ENCODE measurements at places on chromosomes 1 and 21.

GRCh38 chr1:39360731-39361130, 130.7 kb upstream of the BMP8A start:
- H3K27me3 ChIP-seq, result no peaks in the 10 kb centered on the region
- H3K27ac ChIP-seq, result no peak overlapping the region

DNA sequence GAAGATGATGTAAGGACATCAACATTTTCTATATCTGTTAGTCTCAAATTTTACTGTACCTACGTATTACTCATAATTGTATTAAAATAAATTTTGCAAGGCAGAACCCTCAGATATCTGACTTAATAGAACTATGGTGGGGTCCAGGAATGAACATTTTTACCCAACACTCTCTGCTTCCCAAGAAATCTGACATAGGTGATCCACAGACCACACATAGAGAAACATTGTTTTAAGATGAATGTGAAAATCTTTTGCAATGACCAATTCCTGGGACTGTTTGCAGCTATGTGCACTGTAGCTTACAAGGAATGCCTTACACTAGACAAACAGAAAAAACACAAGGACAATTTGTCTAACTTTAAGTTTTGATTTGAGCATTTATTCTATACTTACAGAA, 645.6 kb upstream of the ADGRL2 start:
- H3K36me3 ChIP-seq, result no peaks in the 10 kb centered on the region
- no peaks in the 10 kb centered on the region for H3K27me3 ChIP-seq
- no peaks in the 10 kb centered on the region for H3K4me1 ChIP-seq
- H3K27ac ChIP-seq, result no peak overlapping the region
- no peak overlapping the region for H3K4me3 ChIP-seq

DNA sequence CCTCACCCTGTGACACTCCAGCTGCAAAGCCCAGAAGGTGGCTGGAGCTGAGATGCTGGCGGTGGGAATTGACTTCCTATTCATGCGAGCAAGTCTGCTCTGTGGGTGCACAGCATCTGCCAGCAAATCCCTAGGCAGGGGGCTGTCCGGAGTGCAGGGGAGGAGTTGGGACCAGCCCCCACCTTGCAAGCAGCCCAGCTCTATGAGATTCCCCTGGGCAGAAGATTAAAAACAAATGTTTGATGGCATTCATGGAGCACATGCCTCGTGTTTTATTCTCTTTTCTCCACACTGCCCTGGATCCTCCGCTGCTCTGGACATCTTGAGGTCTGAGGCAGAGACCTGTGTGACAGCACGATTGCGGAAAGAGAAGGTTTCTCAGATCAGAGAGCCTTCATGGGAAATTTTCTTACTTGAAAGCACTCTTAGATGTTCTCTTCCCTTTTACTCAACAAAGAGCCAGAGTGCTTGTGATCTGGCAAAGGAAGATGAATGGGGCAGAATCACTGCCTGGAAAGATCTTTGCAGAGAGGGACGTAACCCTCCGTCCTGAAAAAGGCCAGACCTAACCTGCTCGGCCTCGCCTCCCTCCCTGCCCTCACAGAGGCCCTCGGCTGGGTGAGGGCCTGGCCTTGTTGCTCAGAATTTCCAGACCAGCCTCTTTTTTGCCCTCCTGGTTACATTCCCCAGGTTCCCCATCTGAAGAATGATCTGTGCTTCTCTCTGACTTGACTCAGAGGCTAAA, 597.1 kb downstream of the KIF26B start:
- H3K27me3 ChIP-seq, result no peaks in the 10 kb centered on the region
- peak overlapping the region; percentile 61 for H3K27ac ChIP-seq
- DNase-seq, result no peak
- peaks cover 3% of the 10 kb centered on the region for H3K36me3 ChIP-seq

DNA sequence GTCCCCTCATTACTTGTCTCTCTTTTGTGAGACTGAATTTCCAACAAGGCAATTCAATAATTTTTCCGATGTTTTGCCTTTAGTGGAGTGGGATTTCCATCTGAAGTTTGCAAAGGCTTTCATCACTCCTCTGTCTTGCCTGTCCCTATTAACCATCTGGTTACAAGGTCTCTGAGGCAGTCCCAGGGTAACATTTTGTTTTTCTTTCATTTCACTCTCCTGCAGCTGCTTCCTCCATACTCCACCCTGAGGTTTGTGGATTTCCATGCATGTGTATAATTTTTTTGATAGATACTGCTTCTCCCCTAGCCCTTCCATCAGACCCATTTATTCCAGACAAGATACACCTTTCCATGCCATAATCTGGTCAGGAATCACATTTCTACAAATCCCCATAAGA, 366.8 kb downstream of the PTBP2 start:
- no peaks in the 10 kb centered on the region for H3K27me3 ChIP-seq
- no peak for DNase-seq
- no peak overlapping the region for H3K27ac ChIP-seq
- no peak overlapping the region for H3K4me3 ChIP-seq
- no peaks in the 10 kb centered on the region for H3K36me3 ChIP-seq

DNA sequence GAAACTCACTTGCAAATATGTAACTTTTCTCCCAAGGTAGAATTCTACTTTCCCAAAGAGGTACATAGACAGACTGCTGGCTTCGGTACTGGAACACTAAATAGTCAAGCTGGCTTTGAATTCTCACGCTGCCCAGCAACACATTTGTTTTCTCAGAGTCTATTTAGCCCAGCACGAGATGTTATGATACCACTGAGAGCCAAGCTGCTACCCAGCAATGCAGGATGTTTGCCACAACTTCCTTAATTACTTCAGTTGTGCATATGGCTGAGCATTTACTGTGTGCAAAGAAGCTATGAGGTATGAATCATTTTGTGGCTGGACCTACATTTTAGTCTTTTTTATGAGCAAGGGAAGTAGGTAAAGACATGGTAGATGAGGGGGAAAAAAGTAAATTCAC, 793.2 kb downstream of the PLA2G4A start:
- no peak overlapping the region for H3K4me3 ChIP-seq
- H3K4me1 ChIP-seq, result no peaks in the 10 kb centered on the region
- no peak for DNase-seq
- H3K27ac ChIP-seq, result no peak overlapping the region
- no peaks in the 10 kb centered on the region for H3K27me3 ChIP-seq

- DNase-seq, result no peak
- H3K4me3 ChIP-seq, result peak overlapping the region; percentile 28
Measured at GRCh38 chr1:144551107-144551542, 41.6 kb upstream of the PPIAL4F start.

GRCh38 chr1:183583466-183583865, 6.8 kb downstream of the NCF2 start:
- no peak overlapping the region for H3K4me3 ChIP-seq
- DNase-seq, result no peak
- H3K27me3 ChIP-seq, result no peaks in the 10 kb centered on the region

DNA sequence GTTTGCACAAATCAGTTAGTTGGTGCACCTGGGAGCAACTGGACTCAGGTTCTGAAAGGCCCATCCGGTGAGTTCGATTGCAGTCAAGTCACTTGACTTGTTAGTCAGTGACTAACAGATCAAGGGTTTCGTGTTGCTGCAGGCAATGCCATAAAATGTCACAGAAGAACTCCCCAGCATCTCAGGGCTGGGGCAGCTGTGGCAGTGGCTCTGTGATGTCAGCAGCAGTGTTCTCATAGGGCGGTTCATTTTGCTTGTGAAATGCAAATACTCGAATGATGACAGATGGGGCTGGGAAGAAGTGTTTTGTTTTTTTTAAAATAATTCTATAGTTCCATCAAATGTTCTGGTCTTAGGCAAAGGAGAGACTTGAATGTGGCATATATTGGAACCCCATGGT, 287.8 kb downstream of the LMX1A start:
- H3K27ac ChIP-seq, result no peak overlapping the region
- no peaks in the 10 kb centered on the region for H3K36me3 ChIP-seq
- DNase-seq, result no peak
- H3K4me1 ChIP-seq, result no peaks in the 10 kb centered on the region
- H3K4me3 ChIP-seq, result no peak overlapping the region

- no peak overlapping the region for H3K4me3 ChIP-seq
- H3K4me1 ChIP-seq, result no peaks in the 10 kb centered on the region
- no peaks in the 10 kb centered on the region for H3K27me3 ChIP-seq
- H3K36me3 ChIP-seq, result no peaks in the 10 kb centered on the region
- DNase-seq, result no peak
- H3K27ac ChIP-seq, result no peak overlapping the region
Measured at GRCh38 chr1:92882819-92883218, 51.0 kb downstream of the RPL5 start.

All from breast epithelium (tissue), 4 donors.